Fibroblast of villous mesenchyme (primary cell): ENCODE measurements at places on chromosomes 7 and 10. TPM values are rescaled to one million over a fixed set of nuclear protein-coding genes. Genes with fewer than 3 reads are reported as not detected.

- no peak for DNase-seq
Observed at GRCh38 chr7:133682364-133683181, 429.7 kb downstream of the EXOC4 start.

DNA sequence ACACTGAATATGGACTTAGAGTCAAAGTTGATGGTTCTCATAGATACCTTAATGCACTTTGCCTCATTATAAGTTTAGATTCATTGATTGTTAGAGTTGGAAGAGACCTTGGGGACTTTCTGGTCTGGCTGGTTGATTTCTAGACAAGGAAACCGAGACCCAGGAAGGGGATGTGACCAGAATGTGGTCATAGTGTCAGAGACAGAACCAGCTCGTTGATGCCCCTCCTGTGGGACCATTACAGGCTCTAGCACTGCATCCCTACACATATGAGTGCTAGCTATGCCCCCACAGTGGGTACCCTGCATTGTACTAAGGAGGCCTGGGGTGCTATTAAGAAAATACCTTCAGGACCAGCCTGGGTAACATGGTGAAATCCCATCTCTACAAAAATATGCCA lies 306.6 kb downstream of the CAMK1D start:
- DNase-seq, result no peak

DNA sequence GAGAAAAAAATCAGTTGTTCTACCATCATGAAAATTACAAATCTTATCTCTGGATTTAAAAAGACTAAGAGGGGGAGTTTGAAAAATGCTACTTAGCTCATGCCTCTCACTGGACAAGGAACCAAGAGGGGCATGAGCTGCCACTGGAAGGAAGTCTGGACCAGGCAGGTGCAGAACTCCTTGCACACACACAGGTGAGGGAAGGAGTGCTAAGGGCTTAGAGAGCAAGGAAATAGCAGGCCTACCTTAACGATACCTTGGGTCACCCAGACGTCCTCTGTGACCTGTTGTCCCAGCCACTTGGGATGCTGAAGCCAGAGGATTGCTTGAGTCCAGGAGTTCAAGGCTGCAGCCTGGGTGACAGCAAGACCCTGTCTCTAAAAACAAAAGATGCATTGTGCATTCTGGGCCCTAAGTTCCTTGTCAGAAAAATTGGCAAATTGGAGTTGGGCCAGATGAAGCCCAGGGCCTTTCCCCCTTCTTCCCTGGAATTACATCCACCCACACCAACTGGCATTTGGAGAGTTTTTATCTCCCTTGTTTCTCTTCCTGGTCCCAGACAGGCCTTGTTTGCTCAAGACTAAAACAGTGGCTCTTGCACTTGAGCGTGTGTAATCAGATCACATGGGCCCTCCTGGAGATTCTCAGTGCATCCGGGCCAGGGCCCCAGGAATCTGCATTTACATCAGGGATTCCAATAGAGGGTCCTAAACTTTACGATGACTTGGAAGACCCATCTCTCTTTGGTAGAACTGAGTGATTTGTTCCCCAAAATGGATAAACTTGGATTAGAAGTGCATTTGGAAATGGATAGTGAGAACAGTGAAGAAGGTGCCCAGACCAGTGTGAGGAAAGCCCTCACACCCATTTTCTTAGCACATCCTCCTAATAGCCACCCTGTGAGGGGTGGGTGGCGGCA lies 3.0 kb downstream of the DDIT4 start:
- peak; percentile 94 for DNase-seq

GRCh38 chr10:70164163-70164562 lies 6.2 kb downstream of the SAR1A start:
- DNase-seq, result no peak

DNA sequence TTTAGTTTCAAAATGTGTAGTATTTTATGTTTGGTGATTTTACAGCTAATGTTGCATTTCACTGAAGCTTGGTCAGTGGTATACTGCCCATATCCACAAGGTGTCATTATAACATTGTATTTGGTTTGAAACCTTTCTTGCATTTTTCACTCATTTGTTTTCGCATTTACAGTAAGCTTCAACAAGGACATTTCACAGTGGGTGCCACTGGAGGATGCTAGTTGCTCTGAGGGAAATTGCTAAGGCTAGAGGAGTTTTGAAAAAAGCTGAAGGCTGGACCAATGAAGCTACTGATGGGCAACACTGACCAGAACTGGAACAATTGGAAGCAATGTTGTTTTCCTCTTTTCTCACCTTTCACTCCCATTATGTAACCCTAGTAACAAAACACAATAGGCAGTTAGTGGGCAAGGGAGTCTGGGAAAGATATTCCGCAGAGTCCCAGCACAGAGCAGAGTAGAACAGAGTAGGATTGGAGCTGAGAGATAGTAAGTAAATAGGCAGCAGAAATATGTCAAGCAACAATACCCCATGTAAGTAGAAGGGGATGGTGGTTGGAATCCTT lies 23.6 kb upstream of the SRI start:
- peak; percentile 52 for DNase-seq

- DNase-seq, result peak; percentile 77
Observed at GRCh38 chr10:73039635-73040034, 57.0 kb downstream of the P4HA1 start.

METTL27 gene
- total RNA-seq, result 1.6 and 2.6 TPM in 2 replicates

FRAT1 gene
- total RNA-seq, result 1.7 and 2.3 TPM in 2 replicates

LRRC18 gene
- not detected in 2 replicates for total RNA-seq

NUTM2A gene
- under 0.01 and 0.43 TPM in 2 replicates for total RNA-seq
